ENCODE measurements at places on chromosomes 3 and 15.

GRCh38 chr3:9915254-9916141, 1.4 kb upstream of the IL17RC start:
- peak; percentile 74 for DNase-seq

DNA sequence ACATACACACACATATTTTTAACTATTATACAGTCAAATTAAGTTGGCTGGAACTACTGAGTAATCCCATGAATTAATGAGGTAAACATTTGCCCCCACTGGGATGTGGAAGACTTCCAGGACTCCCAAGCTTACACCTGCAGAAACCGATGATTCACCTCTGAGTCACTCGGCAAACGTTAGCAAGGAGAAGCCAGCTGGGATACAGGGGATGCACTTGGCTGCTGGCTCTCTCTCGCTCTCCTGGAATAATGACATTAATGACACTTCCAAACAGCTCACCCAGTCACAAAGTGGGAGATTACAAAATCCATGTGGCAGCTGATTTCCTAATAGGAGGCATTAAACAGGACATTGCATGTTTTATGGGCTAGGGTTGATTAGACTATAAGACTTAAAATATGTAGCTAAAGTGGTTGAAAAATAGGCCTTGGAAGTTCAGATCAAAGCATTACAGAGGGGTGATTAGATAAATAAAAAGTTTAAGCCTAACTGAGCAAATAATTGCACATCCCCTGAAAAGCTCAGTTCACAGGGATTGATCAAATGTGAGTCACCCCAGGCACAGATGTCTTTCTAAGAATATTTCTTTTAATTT, 500.9 kb downstream of the SOX2 start:
- peak; percentile 66 for DNase-seq

DNA sequence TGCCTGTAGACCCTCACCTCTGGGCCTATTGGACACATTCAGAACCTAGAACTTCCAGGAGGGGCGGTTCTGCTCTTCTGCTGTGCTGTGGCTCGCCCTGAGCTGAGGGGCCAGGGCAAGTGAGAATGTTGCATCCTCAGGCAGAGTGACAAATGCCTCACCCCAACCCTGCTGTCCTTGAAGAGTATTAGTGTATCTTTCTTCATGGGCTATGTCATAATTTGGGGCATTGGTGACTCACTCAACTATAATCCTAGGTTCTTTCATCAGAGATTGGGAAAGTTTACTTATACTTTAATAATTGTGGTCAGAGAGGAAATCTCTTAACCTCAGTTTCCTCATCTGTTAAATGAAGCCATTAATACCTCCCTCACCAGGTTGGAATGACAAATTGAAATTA, 143.8 kb downstream of the SV2B start:
- DNase-seq: no peak

DNA sequence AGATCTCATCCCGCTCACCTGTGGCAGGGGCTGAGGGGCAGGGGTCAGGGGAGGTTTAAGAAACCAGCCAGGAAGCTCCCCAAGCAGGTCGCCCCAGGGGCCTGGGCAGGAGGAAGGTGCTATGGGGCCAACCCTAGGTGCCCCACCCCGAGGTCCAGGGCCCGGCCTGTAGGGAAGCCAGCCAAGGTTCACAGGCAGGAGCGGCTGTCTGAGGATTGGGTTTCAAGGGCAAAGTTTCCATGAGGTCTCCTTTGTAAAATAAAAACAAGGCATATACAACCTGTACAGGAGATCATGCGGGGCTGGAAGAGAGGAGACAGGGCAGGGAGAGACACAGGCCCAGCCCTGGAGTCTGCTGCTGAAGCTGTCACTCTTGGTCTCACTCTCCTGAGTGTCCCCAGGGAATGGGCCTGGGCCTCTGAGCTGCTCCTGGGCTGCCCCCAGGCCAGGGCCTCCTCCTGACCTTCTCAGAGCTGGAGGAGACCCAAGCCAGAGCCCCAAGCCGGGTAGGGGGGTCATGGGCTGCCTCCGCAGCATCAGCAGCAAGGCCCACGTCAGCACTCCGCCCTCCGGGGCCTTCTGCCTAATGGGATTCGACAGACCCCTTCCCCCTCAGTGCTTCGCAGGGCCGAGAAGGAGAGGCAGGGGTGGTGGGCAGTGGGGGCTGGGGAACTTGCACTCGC, 5.5 kb downstream of the CPLX3 start:
- DNase-seq: no peak

GRCh38 chr3:126540951-126541627, 17.1 kb downstream of the CHST13 start:
- no peak for DNase-seq

DNA sequence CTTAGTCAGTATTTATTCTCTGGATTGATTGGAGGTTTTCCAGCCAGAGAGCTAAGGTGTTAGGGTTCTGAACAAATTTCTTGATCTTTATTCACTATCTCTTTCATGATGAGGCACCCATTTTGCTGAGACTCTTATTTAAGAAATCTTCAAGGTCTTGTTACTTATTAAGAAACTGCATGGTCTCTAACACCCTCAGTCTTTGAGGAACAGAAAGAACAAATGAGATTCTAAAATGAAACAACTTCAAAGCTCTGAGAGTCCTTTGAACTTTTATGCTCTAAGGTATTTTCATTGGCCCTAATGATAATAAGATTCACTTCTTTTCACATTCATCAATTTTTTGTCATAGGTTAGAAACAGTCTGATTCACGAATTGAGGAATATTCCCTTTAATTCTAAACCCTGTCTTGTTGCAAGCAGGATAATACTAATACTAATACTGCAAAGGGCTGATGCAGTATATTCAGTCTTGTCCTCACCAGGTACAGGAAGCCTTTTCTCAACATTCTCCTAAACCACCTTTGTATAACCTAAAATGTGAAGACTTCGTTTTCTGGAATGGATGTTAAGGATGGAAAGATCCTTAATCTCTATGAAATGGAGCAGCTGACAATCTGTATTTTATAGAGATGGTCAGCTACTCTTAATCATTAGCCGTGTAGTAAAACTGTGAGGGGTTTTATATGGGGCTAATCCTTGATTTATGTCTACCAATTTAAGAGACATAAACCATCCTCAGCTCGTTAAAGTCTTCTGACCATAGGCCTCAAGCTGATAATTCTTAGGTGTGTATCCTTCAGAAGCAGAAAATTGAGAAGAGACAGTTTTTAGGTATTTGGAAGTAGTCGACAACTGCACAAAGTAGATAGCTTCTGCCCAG, 198.3 kb downstream of the OTOL1 start:
- DNase-seq: no peak

GRCh38 chr3:11619946-11620652, 23.6 kb downstream of the VGLL4 start:
- no peak for DNase-seq

- no peak for DNase-seq
Observed at GRCh38 chr15:65426216-65426853, 3.6 kb upstream of the IGDCC4 start.

DNA sequence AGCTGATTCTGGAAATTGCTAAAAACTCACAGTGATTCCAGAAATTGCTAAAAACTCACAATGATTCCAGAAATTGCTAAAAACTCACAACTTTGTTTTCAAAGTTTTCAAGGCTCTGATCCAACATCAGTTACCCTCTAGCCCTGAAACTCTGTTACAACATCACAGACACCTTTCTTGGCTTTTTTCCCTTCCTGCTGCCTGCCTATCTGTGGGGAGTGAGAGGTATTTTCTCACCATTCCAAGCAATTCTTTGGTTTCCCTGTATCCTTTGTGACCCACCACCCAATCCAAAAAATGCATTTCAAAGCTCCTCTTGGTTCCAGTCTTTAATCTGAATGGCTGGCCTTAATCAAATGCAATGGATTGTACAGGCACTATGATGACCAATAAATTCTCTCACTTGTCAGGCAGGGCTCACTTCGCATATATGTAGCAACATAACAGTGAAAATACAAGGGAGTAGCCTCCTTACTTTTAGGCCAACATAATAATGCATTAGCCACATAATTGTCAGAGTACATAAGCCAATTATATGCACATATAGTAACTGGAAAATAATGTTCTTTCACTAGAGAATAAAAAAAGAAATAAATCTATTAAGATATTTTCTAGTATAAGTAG, 1139.0 kb downstream of the ROBO2 start:
- no peak for DNase-seq

DNA sequence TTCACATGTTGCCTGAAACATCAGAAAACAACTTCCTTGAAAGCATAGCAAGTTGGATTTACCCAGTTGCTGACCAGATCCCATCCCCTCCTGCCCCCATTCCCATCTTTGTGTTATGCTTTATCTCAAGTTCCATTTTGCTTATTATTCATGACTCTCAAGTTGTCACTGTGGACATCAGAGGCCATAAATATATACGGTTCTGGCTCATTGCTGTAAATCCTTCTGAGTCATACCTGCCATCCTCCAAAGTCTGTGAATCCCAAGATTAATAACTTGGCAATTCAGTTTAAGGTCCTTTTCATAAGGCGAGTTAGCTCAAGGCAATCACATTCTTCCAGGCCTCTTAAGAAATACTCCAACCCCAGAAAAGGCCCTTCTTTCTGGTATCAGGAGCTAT, 126.2 kb upstream of the C2CD4B start:
- no peak for DNase-seq

GRCh38 chr3:58299839-58300516, 6.1 kb upstream of the RPP14 start:
- no peak for DNase-seq

DNA sequence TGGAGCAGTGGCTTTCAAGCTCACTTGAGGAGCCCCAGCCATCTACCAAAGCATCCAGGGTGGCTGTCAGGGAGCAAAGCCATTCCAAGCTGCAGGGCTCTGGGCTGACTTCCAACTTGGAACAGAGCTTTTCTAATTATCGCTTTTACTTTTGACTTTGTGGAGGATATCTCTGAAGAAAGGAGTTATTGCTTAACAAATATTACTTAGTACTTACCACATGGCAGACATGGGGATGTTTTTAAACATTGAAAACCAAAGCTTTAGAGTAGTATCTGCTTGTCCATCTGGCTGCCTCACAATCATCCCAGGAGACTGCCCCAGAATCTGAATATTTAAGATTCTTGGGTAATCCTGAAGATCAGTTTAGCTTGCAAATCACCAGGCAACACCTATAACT, 8.9 kb downstream of the TAGLN3 start:
- no peak for DNase-seq

GRCh38 chr3:196440696-196441095, 8.5 kb upstream of the UBXN7 start:
- DNase-seq: no peak

GRCh38 chr3:143643905-143644304, 204.4 kb downstream of the SLC9A9 start:
- DNase-seq: no peak

GRCh38 chr15:36680751-36681150, 101.3 kb downstream of the CDIN1 start:
- no peak for DNase-seq

- no peak for DNase-seq
Observed at GRCh38 chr3:86653661-86654205, 337.2 kb downstream of the VGLL3 start.

DNA sequence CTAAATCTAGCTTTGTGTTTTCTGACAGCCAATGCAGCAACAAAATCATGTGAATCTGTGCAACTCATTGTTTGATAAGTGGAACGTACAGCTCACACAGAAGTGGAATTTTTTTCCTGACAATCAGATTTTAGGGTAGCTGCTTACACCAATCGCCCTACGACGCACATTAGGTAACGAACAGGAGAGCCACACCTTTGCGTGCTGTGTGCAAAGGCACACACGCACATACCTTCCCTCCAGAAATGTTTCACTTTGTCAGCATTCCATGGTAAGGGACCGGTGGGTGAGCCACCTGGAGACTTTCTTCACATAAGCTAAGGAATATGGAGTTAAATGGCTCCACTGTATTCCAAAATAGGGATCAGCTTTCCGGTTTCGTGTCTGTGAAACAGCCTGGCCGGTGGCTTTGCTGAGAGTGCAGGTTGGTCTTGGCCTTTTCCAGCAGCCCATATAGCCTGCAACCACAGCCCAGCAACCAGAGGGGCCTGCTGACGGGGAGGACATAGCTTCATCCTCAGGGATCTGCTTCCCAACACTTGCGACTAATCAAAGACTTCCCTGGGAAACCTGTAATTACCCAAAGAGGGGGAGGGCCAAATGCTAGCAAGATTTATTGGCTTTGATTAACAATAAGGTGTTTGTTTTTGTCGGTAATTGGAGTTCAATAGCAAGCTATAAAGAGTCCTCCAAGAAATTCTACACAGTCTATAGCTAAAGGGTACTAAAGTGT, 145.3 kb downstream of the ADAMTS17 start:
- DNase-seq: no peak

- DNase-seq: no peak
Observed at GRCh38 chr3:190983875-190984274, 121.4 kb upstream of the GMNC start.

DNA sequence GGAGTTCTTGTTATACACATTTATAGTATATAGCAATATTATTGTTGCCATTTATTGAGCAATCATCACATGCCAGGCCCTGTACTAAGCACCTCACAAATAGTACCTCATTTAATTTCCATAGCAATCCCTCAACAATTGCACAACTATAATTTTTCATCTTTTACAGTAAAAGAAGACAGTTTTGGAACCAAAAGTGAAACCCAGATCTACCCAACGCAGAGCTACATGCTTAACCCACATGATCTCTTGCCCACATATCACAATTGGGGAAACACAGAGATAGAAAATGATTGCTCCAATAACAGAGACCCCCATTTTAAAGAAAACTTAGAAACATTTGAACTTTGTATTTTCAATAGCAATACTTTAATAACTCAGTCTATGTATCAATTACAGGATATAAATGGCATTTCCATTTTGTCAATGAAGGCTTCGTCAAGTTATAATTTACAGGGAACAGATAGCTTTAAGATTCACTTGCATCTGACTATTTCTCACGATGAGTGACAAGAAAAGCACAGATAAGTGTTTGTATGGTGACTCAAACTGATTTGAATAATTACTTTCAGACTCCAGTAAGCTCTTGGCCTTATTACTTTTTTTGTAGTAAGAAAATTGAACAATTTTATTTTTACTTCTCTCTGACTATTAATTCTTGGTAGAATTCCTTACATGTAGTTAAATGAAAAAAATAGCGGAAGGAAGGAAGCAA, 38.7 kb upstream of the CCDC50 start:
- DNase-seq: no peak

DNA sequence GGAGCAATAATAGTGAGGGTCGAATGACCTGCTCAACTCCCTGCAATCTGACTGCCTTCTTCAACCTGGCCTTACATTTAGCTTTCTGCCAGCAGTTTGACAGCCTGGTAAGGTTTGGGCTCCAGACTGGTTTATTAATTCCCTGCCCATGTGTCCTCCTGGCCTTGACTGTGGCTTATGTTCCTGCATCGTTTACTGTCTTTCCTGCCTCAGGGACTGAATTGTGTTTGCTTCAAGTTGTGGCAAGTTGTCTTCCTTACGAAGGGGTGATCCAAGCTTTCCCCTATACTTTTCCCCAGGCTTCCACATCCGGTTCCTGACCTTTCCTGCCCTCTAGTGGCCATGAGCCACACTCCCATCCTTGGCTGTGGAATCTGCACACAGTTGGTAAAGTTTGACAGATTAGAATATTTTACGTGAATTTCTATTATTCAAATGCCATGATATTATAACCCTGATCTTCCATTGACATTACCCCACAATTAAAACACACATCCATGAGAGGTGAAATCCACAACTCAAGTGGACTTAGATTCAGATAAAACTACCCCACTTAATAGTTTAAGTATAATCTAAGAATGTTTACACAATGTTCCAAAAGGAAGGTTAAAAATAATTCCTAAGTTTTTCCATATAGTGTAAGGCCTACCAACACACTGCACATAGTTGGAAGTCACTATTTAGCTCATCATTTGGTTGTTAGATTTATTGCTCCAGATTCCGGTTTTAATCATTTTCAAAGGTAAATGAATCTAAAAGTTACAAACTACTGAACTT, 95.7 kb downstream of the NEDD4 start:
- DNase-seq: peak; percentile 80
